ENCODE measurements at places on chromosomes 5 and 9.

DNA sequence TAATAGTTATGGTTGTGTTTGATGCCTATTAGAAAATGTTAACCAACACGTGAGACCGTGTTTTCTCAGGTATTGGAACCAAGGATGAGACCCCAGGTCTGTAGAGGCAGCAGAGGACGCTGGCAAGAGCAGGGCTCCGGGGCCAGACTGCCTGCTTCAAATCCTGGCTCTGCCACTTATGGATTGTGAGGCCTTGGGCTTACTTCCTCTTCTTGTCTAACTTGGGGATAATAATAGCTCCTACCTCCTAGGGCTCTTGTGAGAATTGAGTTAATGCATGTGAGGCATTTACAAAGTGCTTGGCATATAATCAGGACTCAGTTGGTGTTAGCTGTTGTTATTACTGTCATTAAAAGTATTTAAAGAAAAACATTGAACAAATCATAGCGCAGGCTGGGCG, 85.5 kb upstream of the PITX1 start:
- DNase-seq = no peak

DNA sequence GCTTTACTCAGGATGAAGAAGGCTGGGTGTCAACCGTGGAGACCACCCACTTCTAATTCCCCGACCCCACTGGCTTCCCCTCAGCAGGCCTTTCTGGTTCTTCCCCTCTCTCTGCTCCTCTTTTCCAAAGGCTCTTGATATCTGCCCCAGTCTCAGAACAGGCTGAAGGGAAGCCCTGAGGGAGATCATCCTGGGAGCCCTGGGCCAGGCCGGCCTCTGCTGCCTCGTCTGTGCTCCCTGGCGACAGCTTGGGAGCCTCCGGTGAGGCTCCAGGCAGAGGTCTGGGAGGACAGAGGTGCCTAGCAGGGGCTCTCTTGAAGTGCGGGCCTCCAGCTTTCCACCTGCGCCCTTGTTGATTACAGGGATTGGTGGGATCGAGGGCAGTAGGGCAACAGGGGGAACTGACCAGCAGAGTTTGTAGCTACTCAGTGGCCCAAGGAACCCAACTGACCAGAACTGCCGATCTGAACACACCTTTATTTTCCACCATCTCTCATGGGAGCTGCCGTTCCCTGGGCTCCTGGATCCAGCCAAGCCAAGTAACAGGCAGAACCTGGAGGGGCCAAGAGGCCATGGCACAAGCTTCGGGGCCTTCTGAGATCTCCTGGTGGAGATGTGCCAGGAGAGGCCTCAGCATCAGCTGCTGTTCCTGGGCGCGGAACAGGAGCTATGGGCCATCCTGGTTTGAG, 198.5 kb downstream of the CACNA1B start:
- no peak for DNase-seq

- no peak for DNase-seq
Measured at GRCh38 chr9:21559402-21560280, 77.5 kb upstream of the IFNE start.

DNA sequence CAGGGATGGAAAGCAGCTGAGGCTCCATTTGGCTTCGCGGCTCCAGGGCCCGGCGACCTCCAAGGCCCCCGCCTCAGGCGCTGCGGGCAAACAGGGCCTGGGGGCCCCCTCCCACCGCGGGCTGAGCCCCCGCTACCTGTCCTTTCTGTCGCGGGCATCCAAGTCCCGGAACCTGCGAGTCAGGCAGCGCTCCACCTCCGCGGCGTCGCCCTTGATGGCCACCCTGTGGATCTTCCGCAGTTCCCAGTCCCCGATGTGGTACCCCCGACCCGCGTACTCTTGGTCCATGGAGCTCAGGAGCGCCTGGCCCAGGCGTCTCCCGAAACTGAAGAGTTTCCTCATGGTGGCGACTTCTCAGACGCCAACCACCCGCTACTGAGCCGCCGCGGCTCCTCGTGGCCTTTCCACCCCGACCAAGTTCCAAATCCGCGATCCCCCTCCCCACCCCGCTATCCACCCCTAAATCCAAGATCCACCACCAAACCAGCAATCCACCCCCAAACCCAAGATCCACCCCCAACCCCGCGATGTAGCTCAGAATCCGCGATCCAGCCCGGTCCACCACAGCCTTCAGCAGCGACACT, 86.5 kb upstream of the CCDC180 start:
- DNase-seq = no peak

DNA sequence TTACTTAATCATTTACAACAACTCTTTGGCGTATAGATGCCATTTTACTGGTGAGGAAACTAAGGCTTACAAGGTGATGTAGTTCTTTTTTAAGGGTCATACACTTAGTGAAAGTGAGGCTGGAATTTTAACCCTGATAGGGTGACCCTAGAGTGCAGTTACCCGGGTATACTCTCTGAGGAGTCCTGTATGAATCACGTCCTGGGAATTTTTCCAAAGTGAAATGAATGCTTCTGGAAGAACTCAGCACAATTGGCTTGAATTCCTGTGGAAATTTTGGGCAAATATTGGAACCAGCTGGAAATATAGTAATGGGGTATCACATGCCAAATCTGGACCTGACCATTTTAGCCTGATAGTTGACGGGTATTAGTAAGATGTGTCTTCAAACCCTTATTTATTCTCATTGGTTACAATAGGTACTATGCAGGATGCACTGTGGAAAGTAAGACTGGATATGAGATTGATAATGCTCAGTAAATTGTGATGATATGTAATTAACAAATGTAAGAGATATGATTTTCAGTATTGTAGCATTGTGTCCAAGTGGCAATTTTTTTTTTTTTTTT, 14.8 kb downstream of the SUB1 start:
- no peak for DNase-seq

DNA sequence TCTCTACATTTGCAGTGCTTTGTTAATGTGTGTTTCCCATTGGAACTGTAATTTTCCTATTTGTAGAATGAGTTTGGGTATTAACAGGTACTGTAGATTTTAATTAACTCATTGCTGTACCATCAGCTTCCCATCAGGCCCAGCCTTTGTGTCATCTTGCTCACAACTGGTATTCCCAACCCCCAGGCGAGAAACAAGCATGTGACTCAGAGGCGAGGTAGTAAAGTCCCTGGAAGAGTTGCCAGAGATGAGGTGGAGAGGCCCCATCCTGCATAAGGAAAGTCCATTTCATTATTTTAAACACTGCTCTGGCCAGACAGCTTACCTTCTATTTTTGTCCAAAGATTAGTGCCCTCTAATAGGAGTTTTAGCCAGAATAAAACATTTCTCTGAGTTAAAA, 29.9 kb downstream of the ADCY2 start:
- DNase-seq = no peak

GRCh38 chr5:149485655-149486615, 65.3 kb downstream of the CSNK1A1 start:
- no peak for DNase-seq
